Pancreas (tissue), 10 donors: ENCODE measurements at places on chromosomes 16 and 17.
A peak's percentile ranks its signal among the peaks of the same experiment; 100 is the strongest.

DNA sequence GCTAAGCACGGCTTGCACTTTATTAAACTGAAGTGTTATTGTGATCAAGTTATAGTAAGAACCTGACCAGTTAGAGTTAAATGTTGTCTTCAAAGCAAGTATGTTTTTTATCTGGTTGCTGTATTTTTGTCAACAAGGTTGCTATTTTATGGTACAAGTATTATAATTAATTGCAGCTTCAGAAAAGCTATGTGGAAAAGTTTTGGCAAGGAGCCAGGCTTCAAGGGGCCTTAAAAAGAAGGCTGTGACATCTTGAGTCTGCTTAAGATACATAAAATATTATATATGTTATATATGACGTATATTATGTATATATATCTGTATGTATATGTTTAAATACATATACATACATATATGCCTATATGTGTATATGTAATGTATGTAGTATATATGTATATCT lies 1461.2 kb upstream of the CDH8 start:
- DNase-seq = no peak

- no peak for DNase-seq
Observed at GRCh38 chr17:73706858-73707257, 62.6 kb upstream of the SDK2 start.

- DNase-seq = no peak
Observed at GRCh38 chr17:34276826-34277225, 6.8 kb downstream of the CCL7 start.

DNA sequence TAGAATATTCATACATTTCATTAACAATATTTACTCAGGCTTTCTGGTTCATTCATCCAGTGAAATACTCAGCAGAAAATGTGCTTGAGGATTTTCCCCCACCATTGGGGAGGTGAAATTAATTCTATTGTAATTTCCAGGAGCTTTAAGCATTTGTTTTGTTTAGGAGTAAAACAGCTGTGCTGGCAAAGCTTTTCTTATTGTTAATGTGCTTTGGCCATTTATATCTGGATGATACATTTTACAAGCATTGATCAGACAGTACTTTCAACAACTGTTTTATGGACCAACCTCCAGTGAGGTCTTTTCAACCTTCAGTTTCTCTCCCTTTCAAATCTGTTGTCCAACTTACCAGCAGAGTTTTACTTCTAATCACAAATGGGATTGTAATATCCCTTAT lies 672.4 kb downstream of the CDH11 start:
- no peak for DNase-seq

DNA sequence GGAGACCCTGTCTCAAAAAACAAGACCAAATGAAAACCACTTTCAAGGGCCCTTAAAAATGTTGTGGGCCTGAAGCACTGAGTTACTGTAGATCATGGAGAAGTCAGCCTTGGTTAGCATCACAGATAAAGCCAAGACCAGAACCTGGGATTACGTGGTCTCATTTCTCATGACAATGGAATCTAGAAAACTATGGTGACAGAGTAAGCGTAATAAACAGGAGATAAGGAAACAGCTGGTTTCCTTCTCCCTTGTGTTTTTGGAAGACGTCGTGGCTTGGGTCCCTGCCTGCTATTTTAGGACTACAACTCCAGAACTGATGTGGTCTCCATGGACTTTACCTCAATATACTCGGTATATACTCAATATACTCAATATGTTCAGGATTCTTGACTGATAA lies 180.7 kb upstream of the ZFHX3 start:
- no peak for DNase-seq

DNA sequence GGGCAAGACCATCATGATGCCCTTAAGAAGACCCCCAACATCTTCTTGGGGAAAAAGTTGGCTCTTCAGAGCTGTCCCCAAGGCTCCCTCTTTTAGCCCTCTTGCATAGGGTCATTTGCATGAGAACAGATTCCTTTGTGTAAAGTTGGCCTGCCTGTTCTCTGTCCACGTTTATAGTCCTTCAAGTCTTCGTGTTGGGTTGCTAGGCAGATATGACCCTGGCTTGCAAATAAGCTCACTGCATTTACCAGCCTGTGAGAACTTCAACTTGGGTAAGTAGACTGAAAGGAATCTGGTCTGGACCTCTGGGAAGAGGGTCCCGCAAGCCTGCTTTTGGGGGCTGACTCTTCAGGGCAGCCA lies 2.9 kb downstream of the ARSG start:
- DNase-seq = no peak

DNA sequence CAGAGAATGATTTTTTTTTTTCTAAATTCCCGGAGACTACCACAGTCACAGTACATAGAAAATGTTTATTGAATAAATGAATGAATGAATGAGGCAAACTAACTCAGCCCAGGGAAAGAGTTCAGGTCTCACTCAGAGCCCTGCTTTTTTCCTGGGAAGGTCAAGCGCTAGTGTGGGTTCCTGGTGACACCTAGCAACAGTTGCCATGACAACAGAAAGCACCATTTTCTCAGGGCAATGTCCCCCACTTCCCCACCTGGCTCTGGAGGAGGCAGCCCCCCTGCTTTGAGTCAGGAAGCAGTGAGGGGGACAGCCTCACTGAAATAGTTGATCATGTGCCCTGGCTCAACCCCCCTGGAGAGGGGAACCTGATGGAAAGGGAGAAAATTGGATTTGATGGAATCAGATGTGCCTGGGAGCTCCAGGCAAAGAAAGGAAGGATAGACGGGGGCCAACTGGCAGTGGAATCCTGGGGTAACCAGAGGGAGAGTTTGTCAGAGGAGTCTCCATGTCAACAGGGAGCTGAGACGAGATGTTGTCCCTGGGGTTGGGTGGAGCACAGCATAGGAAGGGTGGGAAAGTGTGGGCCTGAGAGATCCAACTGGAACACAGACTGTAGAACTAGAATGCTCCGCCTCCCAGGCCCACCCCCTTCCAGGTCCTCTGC lies 242.2 kb upstream of the CCL2 start:
- DNase-seq = no peak

- DNase-seq = peak; percentile 61
Observed at GRCh38 chr16:49491771-49492761, 118.5 kb downstream of the C16orf78 start.

DNA sequence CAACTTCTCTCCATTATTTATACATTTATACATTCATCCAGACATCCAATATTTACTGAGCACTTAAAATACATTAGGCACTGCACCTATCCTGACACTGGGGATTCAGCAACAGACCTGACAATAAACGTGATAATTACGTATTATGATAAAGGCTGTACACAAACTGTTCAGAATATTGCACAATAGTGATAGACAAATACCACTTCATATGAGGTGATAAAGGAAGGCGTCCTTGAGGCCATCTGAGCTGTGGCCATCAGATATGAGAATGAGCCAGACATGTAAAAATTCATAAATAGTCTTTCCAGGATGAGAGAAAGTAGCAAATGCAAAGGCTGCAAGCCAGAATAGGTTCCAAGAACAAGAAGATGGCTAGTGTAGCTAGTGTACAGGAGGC lies 8.6 kb downstream of the USP32 start:
- no peak for DNase-seq

DNA sequence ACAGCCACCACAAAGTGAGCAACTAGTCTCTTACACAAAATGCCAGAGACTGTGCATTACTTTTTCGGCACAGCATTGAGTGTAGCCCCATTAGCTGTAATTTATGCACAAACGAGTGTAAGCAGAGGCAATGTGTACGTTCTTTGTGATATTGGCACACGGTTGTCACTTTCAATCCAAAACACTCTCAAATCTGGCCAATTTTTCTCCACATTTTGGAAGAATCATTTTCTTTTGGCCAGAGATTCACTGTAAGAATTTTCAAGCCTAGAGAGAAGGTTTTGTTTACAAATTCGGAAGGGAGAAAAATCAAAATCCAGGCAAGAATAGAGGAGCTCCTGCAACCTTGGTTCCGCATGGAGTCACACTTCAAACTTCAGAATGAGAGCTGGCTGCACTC lies 15.4 kb upstream of the KIF2B start:
- DNase-seq = no peak

DNA sequence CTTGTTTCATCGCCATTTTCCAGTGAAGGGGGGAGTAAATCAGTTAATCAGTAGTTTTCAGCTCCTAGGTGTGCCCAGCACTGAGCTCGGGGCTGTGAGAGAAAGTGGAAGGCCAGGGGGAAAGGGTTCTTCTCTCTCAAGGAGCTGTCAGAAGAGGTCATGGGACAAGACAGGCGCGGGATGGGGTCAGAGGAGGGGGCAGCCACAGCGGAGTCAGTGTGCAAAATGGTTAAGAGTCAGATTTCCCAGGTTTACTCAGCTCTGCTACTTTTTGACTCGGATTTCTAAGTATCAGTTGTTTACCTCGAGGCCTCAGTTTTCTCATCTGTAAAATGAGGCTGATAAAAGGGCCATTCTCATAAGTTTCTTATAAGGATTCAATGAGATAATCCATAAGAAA lies 4.3 kb upstream of the XYLT1 start:
- no peak for DNase-seq

- DNase-seq = no peak
Observed at GRCh38 chr17:39107973-39108372, 43.5 kb downstream of the PLXDC1 start.

DNA sequence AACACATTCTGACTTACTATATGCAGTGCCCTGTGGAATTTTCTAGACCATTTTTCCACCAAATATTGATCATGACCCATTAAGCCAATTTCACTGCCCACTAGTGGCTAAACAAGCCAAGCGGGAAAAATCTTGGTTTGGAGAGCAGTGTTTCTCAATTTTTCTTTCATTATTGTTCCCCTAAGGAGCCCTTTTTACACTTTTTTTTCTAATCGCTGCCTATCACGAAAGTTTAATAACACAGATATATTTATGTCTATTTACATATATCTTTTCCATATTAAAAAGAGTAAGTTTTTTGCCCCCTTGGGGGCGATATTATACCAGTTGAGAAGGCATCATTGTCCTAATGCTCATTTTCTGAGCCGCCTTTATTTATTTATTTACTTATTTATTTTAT lies 10.8 kb upstream of the TLCD3B start:
- no peak for DNase-seq

DNA sequence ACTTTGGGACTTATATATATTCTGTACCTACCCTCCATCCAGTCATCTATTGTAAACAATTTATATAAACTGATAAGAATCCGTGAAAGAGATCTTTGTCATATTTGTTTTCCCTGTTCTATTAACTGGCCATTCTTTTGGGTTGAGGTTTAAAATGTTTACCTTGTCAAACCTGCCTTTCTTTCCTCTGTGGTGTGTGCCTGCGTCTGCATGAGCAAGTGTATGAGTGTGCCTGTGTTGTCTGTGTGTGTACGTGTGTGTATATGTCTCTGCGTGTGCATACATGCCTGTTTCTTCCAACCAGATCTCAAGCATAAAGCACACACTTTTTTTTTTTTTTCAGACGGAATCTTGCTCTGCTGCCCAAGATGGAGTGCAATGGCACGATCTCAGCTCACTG lies 201.5 kb downstream of the C16orf95 start:
- DNase-seq = no peak

GRCh38 chr17:44914698-44915271 lies 515 bp downstream of the GFAP start:
- DNase-seq = no peak

- peak; percentile 81 for DNase-seq
Observed at GRCh38 chr16:3880623-3881498, at the start of gene CREBBP. Gene CREBBP, minus strand, starts transcription at chr16:3880713. Its CDS starts 797 bp downstream, at chr16:3879916.

GRCh38 chr16:2160915-2161551 lies 5.5 kb downstream of the TRAF7 start:
- no peak for DNase-seq

DNA sequence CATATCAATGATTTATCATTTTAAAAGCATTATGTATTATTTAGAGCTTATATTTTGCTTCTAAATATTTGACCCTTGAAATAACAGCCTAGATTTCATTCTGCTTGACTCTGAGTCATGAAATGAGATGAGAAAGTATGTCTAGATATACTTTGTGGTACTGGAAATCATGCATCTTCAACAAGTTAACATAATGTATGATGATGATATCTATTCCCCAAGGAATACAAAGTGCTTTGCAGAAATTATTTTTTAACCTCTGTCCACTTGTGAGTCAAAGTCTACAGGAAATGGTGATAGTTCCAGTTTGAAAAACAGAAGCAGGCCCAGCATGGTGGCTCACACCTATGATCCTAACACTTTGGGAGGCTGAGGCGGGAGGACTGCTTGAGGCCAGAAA lies 36.1 kb downstream of the GOSR1 start:
- no peak for DNase-seq

GRCh38 chr16:72210555-72210954 lies 38.6 kb upstream of the PMFBP1 start:
- no peak for DNase-seq

GRCh38 chr16:89565506-89566372 lies 5.3 kb downstream of the RPL13 start:
- peak; percentile 76 for DNase-seq

GRCh38 chr16:88449267-88449561 lies 3.9 kb upstream of the ZFPM1 start:
- DNase-seq = no peak

GRCh38 chr17:83036666-83037065 lies 42.7 kb upstream of the METRNL start:
- no peak for DNase-seq

GRCh38 chr17:45184144-45184543 lies 22.5 kb downstream of the HEXIM2 start:
- DNase-seq = no peak

- DNase-seq = no peak
Observed at GRCh38 chr17:50123649-50124349, 6.2 kb downstream of the SAMD14 start.

GRCh38 chr16:73845238-73846006 lies 451.2 kb upstream of the PSMD7 start:
- DNase-seq = no peak

- peak; percentile 48 for DNase-seq
Observed at GRCh38 chr17:19724501-19725420, 8.4 kb upstream of the SLC47A2 start.

- peak; percentile 55 for DNase-seq
Observed at GRCh38 chr16:1960665-1961630, 1.6 kb downstream of the NDUFB10 start.

DNA sequence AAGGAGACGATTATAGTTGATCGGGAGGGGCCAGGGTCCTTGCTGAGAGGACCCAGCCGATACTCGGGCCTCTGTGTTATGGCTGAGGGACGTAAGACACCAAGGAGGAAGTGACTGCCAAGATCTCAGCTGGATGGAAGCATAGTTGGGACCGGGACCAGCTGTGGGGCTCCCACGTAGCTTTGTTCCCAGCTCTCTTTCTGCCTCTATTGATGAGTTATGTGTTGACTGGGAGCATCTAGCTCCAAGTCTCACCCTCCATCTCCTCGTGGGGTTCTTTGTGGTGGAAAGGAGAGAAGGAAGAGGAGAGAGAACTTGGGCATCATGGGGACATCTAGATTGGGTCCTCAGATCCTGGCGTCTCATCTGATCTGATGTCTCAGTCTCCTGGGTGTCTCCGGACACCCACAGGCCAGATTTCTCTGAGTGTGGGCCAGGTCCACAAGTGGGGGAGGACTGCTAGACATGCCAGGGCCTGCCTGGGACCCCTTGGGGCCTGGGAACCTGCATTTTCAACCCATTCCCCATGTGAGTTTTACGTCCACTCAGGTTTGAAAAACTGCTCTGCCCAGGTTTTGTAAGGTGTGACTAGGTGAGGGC lies 1.0 kb downstream of the MGRN1 start:
- DNase-seq = peak; percentile 54
